ENCODE measurements at places on chromosomes 13 and 19.

DNA sequence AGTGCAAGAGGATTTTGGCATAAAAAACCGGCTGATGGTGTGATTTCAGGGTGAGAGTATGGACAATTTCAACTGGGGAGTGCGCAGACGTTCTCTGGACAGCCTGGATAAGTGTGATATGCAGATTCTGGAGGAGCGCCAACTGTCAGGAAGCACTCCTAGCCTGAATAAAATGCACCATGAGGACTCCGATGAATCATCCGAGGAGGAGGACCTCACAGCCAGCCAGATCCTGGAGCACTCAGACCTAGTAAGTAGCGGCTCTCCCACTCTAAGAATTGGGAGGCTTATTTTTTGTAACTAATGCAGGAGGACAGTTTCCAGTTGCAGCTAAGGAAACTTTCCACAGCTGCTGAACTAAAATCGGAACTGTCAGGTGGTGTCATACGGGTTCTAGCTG lies 53.6 kb downstream of the ZAR1L start:
- DNase-seq = no peak

GRCh38 chr19:42427313-42427712 lies at the start of gene LIPE:
TSS of gene LIPE (minus strand) at chr19:42427388. CDS start at chr19:42427149, 239 bp downstream.
- DNase-seq = no peak

DNA sequence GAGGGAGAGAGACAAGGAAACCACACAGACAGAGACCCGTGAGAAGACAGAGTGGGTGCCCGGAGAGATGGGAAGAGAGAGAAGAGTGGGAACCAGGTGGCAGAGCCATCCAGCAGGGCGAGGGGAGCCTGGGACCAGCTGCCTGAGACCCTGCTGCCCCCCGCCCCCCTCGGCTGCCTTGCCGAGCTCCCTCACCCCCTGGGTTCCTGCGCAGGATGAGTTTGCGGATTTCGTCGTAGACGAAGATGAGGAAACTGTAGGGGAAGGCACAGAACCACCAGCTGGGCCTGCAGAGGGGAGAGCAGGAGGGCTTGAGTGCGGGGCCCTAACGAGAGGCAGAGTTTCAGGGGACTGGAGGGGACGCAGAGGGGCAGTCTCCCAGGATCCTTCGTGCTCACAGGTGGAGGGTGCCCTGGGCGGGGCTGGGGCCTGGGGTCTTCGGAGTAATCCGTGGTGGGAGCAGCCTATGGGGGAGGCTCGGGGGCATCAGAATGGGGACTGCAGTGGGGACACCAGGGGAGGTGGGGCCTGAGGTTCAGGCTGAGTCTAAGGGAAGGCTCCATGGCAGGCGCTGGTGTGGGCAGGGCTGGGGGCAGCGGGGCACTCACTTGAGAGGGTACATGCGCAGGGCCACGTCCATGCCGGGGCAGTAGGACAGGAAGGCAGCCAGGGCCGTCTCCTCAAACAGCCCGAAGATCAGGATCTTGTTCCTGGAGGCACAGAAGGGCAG lies 8.1 kb upstream of the RABAC1 start:
- DNase-seq = no peak

- no peak for DNase-seq
Observed at GRCh38 chr13:66805657-66806056, 424.5 kb downstream of the PCDH9 start.

GRCh38 chr13:75968103-75968838 lies 332.1 kb downstream of the LMO7 start:
- no peak for DNase-seq

- DNase-seq = no peak
Observed at GRCh38 chr13:28641600-28641926, 17.4 kb upstream of the POMP start.

DNA sequence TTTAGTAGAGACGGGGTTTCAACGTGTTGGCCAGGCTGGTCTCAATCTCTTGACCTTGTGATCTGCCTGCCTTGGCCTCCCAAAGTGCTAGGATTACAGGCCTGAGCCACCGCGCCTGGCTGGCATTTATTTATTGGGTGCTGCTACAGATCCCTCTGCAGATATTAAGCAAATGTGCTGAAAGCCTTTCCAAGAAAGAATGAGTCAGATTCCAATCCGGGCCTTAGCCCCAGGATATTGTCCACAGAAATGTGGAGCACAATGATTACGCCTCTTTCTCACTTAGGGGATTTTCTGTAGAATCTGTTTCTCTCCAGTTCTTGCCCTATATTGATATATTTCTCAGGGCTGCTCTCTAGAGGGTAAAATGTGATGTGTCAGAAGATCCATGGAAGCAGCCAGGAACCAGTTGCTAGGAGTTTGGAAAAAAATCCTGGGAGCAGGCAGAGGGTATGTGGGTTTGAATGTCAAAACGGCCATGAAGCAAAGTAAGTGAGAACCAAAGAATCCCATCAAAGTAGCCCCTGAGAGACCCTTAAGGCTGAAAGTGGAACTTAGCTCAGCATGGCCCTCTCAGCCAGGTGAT lies 24.8 kb upstream of the IGFL4 start:
- no peak for DNase-seq

- no peak for DNase-seq
Observed at GRCh38 chr13:40309881-40310280, 356.6 kb downstream of the FOXO1 start.

GRCh38 chr13:112759053-112759452 lies 69.2 kb downstream of the ATP11A start:
- DNase-seq = no peak

GRCh38 chr13:101115762-101116171 lies 300.5 kb downstream of the NALCN start:
- no peak for DNase-seq

- no peak for DNase-seq
Observed at GRCh38 chr19:14476673-14477401, 1.7 kb upstream of the PTGER1 start.

DNA sequence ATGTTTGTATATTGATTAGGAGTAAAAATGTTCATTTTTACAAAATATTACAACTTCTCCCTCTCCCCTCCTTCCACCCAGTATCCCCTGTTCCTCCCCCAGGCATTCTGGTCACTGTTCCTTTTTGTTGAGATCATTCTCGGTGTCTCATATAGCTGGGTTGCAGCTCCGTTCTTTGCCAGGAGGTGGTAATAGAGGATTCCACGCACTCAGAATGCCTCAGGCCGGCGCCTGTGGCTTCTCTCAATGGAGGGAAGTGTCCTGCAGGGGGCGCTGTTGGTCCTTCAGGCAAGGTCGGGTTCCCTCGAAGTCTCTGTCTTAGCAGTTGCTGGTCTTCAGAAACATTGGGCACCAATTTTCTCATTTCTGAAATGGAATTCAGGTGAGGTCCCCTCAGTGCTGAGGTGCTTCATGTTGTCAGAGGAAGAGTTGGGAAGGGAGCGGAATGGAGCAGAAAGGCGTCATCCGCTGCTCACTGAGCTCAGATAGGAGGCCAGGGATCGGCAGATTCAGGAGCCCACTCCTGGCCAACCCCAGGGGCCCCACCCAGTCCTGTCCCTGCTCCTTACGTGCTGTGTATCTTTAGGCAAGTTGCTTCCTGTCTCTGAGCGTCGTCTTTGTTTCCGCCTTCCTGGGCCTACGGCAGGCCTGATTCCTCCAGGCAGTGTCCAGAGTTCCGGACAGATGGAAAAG lies 10.3 kb upstream of the GARIN5A start:
- peak; percentile 27 for DNase-seq
